ENCODE measurements at places on chromosomes 2 and 18.

DNA sequence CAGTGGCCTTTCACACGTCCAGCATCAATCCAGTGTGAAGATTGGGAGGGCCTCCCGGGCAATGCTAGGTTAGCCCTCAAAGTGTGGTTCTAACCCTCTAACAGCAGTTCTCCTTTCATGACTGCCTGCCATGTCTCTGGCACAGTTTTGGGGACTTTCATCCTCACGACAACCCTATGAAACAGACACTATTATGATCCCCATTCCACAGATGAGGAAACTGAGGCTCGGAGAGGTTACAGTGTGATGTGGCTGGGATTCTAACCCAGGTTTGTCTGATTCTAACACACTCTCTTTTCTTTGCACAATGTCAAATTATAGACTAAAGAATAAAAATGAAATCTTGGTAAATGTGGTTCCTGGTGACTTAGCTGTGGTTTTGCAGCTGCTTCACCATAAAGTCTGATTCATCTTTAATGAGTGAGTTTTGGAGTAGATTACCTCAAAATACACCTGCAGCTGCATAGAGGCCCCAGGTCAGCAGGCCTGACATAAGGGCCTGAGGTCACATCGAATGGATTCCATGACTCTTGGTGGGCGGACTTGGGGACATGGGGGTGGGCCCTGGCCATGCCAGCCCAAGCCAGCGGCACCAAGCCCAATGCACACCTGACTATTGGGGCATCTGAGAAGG, 214.4 kb downstream of the GLI2 start:
- no peak for DNase-seq

DNA sequence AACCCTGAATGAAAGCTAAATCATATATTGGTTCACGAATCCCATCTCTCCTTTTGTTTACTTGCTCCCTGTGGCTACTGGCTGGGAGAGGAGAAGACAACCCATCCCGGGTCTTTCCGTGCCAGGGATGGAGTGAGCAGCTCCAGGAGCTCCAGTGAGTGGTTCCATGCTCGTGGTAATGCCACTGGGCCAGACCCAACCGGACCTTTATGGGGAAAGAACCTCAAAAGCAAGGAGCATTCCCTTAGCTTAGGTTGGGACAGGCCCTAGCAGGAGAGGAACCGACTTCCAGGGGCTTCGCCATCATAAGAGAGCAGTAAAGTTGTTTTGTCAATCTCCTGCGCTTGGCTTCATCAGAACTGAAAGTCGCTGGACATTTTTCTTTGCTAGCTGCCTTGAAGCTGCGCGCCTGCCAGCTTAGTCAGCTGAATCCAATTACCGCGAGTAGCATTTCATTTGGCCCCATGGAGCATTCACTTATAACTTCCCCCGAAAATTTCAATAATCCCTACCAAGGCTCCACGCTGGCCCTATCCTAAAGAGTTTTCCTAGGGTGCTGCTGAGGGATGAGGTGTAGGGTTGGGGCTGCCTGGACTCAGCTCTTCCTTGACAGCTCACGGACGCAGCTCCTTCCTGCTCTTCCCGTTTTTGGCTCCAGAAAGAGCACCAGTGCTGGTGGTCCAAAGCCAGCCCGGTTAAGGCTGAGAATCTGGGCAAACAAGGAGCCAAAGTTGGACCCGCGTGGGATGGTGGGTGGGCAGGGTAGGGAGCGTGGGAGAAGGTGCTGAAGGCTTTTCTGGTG, 4.9 kb downstream of the HOXD3 start:
- DNase-seq = no peak

DNA sequence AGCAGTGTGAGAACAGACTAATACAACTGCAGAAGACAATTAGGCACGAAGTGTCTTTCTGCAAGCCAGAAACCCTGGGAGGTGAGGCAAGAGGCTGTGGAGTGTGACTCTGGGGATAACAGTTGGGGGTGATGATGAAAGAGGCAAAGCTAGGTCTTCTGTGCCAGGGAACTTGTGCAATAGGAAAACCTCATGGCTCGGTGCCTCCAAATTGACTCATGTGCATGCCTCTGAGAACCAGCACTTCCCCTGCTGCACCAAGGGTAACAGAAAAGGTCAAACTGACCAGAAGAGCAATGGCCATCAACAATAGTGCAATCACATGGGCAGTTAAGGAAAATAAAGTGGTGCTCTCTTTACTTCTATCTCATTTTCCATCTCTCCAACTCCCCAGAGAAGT, 136.4 kb downstream of the SCG2 start:
- DNase-seq = peak; percentile 98

DNA sequence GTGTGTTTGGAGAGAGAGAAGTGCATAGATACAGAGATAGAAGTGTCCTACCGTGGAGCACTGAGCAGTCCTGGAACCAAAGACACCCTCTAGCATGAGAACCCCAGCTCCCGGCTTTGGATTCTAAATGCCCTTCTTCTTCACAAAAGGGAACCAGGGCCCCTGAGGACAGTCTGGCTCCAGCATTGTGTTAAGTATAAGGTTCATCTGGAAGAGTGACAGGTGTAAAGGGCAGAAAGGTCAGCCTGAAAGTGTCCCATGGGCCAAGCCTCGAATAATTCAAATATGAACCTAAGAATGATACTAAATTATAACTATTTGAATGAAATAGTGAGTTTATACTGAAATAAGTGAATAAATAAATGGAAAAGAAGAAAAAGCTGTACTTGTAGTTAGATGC, 109.7 kb downstream of the SNTG2 start:
- DNase-seq = no peak

DNA sequence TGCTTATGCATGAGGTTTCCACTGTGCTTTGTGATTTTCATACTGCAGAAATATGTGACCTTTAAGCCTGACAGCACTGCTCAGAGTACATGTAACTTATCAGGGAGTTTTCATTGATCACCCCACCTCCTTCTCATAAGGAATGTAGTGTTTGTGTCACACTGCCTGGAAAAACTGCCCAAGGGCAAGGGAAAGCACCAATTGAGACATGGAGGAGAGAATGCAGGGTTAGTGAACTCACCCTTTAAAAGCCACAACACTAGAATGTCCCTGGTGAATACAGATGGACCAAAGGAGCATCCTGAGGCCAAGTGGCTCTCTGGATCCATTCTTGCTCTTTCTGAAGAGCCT, 147.2 kb upstream of the SPATS2L start:
- no peak for DNase-seq

- DNase-seq = no peak
Measured at GRCh38 chr2:135786823-135787222, 45.2 kb downstream of the UBXN4 start.

- peak; percentile 2 for DNase-seq
Measured at GRCh38 chr2:191158193-191158592, 7.4 kb upstream of the STAT4 start.

- DNase-seq = no peak
Measured at GRCh38 chr2:14910654-14911053, 278.1 kb downstream of the LRATD1 start.

GRCh38 chr18:21857871-21858270, 117.3 kb downstream of the MIB1 start:
- DNase-seq = no peak

- no peak for DNase-seq
Measured at GRCh38 chr18:78390348-78390951, 589.2 kb upstream of the SALL3 start.

DNA sequence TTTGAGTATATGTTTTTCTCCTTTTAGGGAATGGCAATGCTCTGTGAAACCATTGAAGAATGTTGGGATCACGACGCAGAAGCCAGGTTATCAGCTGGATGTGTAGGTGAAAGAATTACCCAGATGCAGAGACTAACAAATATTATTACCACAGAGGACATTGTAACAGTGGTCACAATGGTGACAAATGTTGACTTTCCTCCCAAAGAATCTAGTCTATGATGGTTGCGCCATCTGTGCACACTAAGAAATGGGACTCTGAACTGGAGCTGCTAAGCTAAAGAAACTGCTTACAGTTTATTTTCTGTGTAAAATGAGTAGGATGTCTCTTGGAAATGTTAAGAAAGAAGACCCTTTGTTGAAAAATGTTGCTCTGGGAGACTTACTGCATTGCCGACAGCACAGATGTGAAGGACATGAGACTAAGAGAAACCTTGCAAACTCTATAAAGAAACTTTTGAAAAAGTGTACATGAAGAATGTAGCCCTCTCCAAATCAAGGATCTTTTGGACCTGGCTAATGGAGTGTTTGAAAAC, 82.3 kb downstream of the ACVR2A start:
- no peak for DNase-seq

GRCh38 chr2:1603521-1603920, 140.8 kb downstream of the PXDN start:
- DNase-seq = no peak

DNA sequence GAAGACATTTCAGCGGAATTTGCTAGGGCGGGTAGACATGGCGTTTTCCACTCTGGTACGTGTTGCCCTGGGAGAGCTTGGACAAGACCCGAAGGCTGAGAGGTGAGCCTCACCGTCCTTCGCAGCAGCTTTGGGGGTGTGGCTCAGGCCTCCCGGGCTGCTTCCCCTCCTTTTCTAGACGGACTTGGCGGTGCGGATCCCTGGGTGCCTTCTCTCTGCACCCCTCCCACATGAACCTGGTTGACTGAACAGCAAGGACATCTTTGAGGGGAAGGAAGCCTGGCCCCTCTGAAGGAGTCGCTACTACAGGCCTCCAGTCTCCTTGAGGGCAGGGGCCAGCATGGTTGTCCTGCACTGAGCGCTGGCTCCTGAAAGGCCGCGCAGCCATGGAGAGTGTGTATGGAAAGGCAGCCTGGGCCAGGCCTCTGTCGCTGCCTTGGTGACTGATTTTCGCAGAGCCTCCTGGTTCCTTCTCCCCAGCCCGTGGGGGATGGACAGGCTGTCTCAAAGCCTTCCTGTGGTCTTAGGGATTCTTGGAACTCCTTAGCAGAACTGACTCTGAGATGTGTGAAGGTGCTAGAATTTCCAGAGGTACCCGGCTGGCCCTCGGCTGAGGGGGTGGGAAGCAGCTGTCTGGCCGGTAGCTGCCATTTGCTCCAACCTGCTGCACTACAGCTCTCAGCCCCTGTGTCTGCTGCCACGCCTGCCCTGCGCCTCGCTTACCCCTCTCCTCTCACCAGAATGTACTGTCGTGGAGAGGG, 9.9 kb downstream of the CNNM4 start:
- no peak for DNase-seq

- no peak for DNase-seq
Measured at GRCh38 chr2:165002638-165003037, 47.3 kb upstream of the SLC38A11 start.

- DNase-seq = no peak
Measured at GRCh38 chr2:98772536-98772935, 41.6 kb upstream of the MGAT4A start.

DNA sequence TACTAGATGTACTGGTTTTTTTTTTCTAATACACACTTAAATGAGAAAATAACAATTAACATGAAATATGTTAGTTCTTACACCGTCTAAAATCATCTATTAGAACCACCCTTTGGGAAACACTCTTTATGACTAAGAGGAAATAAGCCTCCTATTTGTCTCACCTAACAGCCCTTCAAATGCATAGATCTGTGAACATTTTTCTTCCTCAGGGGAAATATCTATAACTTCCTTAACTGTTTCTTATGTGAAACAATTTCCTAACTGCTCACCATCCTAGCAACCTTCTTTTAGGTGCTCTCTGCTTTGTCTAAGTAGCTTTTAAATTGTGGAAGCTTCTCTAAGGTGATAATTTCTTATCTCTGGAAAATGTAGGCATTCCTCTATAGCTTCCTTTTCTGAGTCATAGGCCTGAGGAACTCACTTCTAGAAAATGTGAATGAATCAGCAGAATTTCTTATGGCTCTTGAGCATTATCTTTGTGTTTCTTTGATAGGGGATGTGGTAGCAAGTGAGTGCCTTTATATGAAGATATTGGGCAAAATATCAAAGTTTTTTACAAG, 56.1 kb downstream of the CNTNAP5 start:
- DNase-seq = no peak

GRCh38 chr2:65744477-65745200, 312.2 kb upstream of the SPRED2 start:
- DNase-seq = no peak

- DNase-seq = no peak
Measured at GRCh38 chr2:118183381-118183780, 95.1 kb downstream of the INSIG2 start.

GRCh38 chr2:173184031-173185004, 108.7 kb downstream of the MAP3K20 start:
- no peak for DNase-seq

DNA sequence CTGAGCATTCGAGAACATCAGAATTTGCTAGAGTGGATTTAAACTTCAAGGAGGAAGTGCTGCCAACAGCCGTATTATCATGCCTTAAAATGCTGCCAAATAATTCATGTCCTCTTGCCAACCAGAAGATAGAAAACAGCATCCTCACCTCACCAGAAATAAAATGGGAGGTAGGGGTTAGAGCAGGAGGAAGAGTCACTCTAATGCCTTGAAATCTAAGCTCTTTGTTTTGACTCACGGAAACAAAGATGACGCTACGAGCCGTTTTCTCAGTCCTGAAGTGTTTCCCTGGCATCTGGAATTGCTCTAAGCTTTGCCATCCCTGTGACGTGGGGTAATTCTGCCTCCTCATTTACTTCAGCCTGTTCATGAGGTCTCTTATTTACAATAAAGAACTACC, 97.1 kb downstream of the PRPF40A start:
- DNase-seq = no peak

DNA sequence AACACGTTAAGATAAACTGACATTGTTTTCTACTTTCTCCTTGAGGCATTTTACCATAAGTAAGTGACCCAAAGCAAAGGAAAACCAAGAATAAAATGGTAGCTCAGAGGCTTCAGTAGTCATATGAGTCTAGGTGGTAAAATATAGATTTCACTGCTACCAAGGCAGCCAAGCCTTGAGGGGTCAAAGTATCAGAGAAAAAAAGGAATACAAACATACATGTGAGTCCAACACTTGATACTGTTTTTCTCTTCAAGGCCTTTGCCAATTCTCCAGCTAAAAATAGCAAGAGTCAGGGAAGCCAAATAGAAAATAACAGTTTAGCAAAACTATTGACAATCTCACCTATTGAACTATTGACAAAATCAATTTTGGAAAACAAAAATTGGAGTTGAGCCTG, 925.9 kb downstream of the BCL11A start:
- DNase-seq = no peak

DNA sequence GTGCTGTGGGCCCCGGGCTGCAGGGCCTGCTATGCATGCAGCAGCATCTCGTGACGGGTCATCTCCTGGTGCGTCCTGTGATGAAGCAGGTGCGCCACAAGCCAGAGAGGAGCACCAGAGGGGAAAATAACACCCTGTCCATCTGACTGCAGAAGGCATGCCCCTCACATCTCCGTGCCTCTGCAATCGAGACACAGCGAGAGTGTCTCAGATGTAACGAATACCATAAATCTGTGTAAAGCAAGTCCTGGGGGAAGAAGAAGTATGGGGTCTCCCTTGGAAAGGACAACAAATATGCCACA, 137.5 kb downstream of the PTGR3 start:
- no peak for DNase-seq

GRCh38 chr2:74877376-74877775, 43.4 kb downstream of the HK2 start:
- DNase-seq = no peak

DNA sequence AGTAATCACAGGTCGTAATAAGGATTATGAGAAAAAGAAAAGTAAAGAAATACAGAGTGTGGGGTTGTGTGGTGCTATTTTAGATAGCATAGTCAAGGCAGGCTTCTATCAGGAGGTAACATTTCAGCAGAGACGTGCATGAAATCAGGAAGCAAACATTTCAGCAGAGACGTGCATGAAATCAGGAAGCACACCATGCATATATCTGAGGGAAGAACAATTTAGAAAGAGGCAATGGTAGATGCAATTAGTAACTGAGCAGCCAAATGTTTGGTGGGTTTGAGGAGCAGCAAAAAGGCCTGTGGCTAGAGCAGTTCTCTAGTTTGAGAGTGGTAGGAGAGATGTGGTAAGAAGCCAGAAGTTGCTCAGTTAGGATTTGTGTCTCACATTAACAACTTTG, 713.7 kb downstream of the ADCYAP1 start:
- no peak for DNase-seq
